ENCODE measurements at places on chromosomes 7 and 10.

GRCh38 chr10:72338180-72338579 is 16.5 kb downstream of the DNAJB12 start:
- DNase-seq, result no peak

- no peak for DNase-seq
These were observed 18.8 kb upstream of the MDFIC start for GRCh38 chr7:114903131-114903530.

DNA sequence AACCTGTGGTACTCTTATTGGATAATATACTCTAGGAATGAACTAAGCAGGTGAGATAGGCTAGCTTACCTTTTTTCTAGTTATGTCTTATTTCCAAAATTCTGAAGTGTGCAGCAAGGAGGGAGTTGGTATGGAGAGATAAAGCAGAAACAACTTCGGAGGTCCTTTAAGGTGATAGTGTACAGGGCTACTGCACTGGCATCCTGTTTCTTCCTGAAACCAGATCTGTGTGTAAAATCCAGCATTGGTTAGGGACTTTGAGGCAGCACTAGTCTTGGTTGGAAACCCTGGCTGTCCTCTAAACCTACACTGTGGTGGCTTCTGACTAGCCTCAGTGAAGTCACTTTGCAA is 66.9 kb upstream of the STRIP2 start:
- DNase-seq, result no peak

DNA sequence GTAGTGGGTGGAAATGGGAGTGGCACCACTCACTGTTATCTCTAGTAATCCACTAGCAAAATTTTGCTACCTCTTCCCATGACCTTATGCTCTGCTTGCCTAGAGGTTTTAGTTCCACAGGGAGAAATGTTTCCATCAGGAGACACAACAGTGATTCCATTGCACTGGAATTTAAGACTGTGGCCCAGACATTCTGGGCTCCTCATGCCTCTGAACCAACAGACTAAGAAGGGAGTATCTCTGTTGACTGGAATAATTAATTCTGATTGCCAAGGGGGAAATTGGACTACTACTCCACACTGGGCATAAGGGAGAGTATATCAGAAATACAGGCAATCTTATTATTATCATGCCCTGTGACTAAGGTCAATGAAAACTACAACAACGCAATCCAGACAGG is 16.2 kb upstream of the BRAF start:
- no peak for DNase-seq

- DNase-seq, result no peak
These were observed 12.7 kb downstream of the FBXW4 start for GRCh38 chr10:101682172-101682825.

- no peak for DNase-seq
These were observed 11.3 kb downstream of the STAG3 start for GRCh38 chr7:100189061-100189460.

- DNase-seq, result no peak
These were observed 17.2 kb upstream of the PSAP start for GRCh38 chr10:71868192-71868697.

DNA sequence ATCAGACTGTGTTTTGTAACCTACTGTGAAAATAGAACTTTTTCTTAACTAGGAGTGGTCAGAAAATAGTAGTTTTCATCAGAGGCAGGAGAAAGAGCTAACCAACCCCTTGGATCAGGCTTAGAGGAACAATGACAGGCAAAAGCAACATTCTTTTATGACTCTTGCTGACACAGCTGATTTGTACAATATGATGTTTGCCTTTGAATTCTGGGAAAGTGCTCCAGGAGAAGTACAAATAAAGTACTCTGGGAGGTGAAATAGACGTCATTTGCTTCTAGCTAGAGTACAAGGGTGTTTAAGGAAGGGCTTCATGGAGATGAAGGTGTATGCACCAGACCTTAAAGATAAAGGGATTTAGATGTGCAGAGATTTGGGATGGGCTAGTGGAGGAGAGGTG is 75.1 kb upstream of the KIAA1217 start:
- DNase-seq, result no peak

- no peak for DNase-seq
These were observed 51.5 kb downstream of the IMMP2L start for GRCh38 chr7:111510584-111511378.

- DNase-seq, result no peak
These were observed 80.2 kb downstream of the ZNF37A start for GRCh38 chr10:38174336-38174735.

DNA sequence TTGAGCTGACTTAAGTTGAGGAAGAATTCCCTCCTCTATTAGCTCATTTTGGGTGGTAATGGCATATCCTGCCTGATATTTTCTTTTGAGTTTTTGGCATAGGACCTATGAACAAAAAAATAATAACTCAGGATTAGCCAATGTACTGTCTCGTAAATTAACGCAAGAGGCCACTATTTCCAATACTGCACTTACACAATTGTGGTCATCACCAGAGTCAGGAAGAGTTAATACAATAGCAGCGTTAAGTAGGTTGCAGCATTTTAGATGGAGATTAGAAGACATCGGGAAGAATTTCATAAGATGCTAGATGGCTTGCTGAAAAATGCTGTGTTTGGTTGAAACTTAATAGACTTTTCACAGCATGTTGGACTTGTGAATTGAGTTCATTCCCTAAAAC is 36.4 kb downstream of the ANTXRL start:
- no peak for DNase-seq

GRCh38 chr7:144720149-144720548 is 115.7 kb downstream of the TPK1 start:
- DNase-seq, result no peak

DNA sequence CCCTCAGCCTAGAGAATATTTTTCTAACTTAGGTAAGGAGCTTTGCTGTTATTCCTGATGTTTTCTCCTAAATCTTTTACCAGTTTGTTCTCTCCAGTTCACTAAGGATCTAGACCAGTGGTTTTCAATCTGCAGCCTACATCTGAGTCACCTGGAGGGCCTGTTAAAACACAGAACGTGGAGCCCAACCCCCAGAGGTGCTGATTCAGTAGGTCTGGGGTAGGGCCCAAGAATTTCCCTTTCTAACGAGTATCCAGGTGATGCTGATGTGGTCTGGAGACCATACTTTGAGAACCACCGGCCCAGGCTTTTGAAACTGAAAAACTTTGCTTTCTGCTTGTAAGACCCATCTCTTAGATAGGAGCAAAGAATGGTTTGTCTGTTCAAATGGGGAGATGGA is 51.2 kb upstream of the KMT2E start:
- no peak for DNase-seq

DNA sequence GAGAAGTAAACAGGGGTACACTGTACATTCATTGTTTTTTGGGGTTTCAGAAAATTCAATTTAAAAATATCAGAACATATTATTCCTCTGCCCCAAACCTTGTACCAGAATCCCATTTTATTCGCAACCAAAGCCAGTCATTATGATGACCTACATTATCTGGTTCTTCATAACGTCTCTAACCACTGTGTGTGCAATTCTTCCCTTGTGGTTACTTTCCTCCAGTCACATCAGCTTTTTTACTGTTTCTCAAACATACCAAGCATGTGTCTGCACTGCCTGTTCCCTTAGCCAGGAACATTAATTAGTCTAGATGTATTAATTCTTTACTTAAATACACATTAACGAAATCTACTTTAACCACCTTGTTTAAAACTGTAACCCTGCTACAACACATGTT is 64.8 kb downstream of the THSD7A start:
- DNase-seq, result no peak

DNA sequence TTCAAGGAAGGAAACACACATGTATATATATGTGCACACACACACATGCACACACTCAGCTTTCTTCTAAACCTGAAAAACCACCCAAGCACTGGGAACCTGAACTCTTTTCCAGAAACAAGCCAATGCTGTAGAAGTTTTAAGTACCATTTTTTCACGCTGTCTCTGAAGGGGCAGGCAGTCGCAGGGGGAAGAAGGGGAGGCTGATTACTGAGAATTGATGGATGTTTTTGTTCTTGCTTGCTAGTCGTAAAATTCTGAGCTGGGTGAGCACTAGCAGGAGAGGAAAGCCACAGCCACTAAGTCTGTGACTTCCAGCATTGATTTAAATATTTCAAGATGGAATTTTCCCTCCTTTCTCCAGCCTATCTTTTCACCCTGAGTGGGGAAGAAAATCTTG is 391.8 kb downstream of the CALN1 start:
- DNase-seq, result no peak

- no peak for DNase-seq
These were observed 31.8 kb downstream of the GPRIN2 start for GRCh38 chr10:46524472-46525176.

- DNase-seq, result no peak
These were observed 30.5 kb downstream of the GNA12 start for GRCh38 chr7:2813350-2814185.

- peak; percentile 46 for DNase-seq
These were observed 193.2 kb downstream of the MYOF start for GRCh38 chr10:93288679-93289634.

GRCh38 chr10:42939685-42940366 is 137.0 kb upstream of the RET start:
- DNase-seq, result no peak

GRCh38 chr7:123755338-123755737 is 6.5 kb upstream of the WASL start:
- no peak for DNase-seq

DNA sequence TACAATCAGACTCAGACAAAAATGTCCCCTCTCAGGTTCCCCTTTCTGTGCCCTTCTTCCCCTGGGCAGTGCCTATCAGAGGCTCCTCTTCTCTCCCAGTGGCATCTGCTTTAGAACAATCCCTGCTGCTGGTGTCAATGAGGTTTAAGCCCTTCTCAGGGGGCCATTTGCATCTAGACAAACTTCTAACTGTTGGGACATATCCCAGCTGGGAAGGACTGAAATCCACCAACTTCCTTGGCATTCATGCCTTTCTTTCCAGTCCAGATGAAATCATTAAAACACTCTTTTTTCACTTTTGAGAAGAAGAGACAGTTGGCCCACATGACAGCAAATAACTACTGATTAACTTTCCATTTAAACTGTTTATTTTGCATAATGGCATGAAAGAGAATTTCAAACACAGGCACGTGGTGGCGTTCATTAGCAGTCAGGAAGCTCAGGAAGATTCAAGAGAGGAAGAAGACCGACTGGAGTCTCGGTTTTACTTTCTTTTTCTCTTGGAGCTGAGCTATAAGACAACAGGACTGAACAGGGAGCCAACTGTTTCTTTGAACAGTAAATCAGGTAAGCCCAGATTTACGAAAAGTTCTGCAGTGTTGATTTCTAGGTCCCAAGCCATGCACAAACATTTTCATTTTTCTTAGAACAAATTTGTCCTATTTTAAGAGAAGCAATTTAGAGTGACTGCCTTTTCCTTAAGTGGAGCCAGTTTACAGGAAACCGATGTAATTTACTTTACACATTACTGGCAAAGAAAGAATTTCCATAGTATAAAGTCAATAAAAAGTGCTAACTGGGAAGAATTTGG is at the start of gene GIMAP2:
Gene GIMAP2 (plus strand): TSS at position 488 of the 811 bp plus-strand sequence. CDS start 1,354 bp downstream, outside the sequence.
- no peak for DNase-seq

DNA sequence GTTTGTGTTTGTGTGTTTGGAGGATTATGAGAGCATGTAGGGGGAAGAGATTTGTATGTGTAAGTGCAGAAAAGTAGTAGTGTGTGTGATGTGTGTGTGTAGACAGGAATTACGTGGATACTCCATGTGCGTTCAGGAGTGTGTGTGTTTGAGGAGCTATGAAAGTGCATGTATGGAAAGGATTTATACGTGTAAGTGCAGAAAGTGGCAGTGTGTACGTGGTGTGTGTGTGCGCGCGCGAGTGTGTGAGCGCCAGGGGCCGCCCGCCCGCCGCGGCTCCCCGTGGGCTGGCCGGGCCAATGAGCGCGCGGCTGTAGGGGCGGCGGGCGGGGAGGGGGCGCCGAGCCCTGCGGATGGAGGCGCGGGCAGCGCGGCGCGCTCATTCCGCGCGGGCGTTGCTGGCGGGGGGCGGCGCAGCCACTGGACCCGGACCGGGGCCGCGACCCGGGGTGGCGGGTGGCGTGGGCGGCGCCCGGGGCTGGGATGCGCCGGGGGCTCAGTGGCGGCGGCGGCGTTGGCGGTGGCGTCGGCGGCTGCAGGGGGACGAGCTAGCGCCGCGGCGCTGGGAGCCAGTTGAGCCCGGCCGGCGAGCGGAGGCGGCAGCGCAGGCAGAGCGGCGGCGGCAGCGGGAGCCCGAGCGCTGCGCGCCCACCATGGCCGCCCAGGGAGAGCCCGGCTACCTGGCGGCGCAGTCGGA is at the start of gene BICC1:
Gene BICC1 (plus strand): TSS at position 382 of the 697 bp plus-strand sequence. CDS start 272 bp downstream, at position 654.
- DNase-seq, result peak; percentile 1

Data from CD8-positive, alpha-beta T cell (primary cell).